Heart left ventricle (tissue), 16 donors: ENCODE measurements at places on chromosomes 2 and 18.

GRCh38 chr2:181152701-181153100 is 172.3 kb downstream of the UBE2E3 start:
- no peak for DNase-seq

DNA sequence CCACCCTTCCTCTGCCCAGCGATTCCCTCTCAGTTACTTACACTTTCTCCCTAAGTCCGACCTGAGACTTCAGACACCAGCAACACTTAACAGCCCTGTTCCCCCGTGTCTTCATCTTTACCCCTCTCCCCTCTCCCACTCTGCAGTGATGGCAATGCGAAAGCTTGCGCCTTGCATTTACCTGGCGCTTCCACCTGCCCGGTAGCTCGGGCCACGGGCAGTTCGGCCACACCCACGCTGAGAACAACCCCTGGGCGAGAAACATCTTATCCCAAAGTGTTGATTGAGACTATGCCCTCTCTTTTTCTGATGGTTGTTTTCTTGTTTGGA is 558 bp downstream of the DNAJC10 start:
- DNase-seq = no peak

DNA sequence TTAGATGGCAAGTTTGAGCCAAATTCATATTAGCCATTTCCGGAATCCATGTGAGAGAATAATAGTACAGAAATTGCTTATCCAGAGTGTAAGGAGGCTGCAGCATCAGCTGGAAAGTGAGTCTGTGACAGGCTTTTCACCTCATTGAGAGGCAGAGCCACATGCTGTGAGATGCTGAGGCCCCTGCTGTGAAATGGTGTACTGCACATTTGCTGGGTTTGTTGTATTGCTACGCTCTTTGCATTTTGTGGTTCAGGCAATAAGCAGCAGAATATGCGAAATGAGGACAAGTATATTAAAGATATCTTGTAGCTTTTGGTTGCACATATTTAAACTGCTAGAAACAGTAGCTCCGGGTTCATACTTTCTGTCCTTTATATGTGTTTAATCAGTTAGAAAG is 37.0 kb downstream of the NABP1 start:
- DNase-seq = no peak

DNA sequence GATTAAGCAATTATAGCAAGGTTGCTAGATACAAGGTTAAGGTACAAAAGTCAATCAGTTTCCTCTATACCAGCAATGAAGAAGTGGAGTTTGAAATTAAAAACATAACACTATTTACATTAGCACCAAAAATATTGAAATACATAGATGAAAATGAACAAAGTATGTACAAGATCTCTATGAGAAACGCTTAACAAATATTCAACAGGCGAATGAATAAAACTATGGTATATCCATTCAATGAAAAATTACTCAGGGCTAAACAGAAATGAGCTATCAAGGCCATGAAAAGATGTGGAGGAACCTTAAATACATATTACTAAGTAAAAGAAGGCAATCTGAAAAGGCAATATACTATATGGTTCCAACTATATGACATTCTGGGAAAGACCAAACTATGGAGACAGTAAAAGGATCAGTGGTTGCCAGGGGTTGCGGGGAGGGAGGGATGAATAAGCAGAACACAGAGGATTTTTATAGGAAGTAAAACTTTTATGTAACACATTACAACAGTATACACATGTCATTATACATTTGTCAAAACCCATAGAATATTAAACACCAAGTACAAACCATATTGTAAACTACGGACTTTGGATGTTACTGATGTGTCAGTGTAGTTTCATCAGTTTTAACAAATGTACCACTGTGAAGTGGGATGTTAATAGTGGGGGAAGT is 62.1 kb downstream of the RMDN2 start:
- no peak for DNase-seq
